ENCODE measurements at places on chromosomes 1 and 21. TPM values are rescaled to one million over a fixed set of nuclear protein-coding genes. Genes with fewer than 3 reads are reported as not detected.

PADI1 gene
- total RNA-seq: 0.17 TPM

ZBTB8A gene
- total RNA-seq: 7.2 TPM

UMODL1 gene
- total RNA-seq: not detected

IVL gene
- 0.50 TPM for total RNA-seq

ZFYVE9 gene
- total RNA-seq: 42.0 TPM

KCNJ9 gene
- total RNA-seq: not detected

GUCA2A gene
- not detected for total RNA-seq

All from mammary epithelial cell (primary cell).